ENCODE measurements at places on chromosomes 3 and 15.

DNA sequence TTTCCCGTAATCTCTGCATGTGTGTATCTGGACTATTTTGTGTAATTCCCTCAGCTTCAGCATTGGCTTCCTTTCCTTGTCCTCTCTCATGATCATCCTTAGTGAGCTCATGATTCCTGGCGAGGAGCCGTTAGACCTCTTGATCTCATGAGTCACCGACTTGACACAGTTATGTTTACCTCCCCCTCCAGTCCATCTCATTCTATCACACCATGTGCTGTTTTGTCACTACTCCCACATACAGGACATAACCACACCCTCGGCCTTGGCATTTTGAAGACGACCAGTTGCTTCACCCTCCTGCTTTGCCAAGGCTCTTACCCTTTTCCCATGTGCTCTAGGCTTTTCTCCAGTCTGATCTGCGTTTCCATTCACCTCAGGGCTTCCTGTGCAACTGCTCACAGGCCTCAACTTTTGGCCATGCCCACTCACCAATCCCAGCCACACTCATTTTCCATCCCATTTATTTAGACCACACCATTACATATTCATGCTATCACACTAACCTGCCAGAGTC is 41.5 kb downstream of the CP start:
- no peak for DNase-seq

GRCh38 chr3:139770577-139770976 is 92.8 kb upstream of the NMNAT3 start:
- DNase-seq: no peak

- no peak for DNase-seq
Observed at GRCh38 chr3:138642226-138642926, 33.8 kb downstream of the FAIM start.

DNA sequence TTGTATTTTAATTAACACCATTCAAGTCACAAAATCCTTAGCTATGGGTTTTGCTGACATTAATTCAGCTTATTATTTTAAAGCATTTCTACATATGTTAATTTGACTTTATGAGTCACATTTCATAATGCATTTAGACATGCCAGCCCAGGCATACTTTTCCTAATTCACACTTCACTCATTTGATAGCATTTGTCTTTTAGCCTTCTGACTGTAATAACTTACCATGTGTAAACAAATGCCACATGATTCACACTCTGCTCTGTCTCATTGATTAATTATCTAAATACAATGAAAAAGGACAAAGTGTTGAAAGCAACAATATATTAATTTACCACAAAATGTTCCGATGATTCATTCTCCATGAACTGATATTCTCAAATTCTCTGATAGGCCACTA is 927.8 kb upstream of the EPHA6 start:
- DNase-seq: no peak

- DNase-seq: no peak
Observed at GRCh38 chr3:128321418-128321817, 145.3 kb downstream of the DNAJB8 start.

- no peak for DNase-seq
Observed at GRCh38 chr3:149018247-149018646, 26.9 kb downstream of the GYG1 start.

DNA sequence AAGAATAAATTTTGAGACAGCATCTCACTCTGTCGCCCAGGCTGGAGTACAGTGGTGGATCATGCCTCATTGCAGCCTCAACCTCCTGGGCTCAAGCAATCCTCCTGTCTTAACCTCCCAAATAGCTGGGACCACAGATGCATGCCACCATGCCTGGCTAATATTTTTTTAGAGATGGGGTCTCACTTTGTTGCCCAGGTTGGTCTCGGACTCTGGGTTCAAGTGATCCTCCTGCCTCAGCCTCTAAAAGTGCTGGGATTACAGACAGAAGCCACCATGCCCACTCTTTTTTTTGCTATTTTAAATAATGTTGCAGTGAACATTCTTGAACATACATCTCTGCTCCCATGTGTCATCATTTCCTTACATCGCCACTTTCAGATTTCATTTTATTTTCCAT is 6.8 kb upstream of the SLC51B start:
- DNase-seq: no peak

DNA sequence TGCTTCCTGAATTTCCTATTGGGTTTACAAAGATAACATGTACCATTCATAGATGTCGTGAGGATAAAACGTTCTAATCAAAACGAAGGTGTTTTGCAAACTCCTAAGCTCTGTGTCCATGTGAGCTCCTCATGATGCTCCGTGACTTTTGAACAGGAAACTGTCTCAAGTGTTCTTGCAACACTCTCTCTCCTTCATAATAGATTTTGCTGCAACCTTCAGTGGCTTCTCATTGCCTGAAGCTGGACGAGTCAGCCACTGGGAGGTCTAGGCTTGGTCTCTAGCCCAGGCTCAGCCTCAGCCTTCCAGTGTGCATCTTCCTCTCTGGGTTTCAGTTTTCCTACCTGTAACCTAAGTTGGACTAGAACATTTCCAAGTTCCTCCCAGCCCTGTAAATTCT is 18.7 kb upstream of the BCL2A1 start:
- no peak for DNase-seq

DNA sequence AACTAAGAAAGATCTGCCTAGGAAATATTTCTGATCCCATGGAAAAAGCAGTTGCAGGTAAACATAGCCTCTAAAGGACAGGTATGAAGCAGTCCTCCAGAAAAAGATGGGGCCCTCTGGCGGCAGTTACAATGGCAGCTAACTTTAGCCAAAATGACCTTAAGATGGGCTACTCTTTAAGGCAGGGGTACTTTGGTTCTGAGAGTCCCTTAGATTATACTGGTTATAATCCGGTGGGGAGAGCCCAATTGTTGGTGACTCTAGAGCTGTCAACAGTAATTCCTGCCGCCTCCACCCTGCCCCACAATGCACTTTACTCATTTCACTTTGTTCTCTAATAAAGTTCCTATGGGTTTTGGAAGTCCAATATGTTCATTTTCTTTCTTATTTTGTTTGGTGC is 412.8 kb upstream of the WNT5A start:
- DNase-seq: no peak

DNA sequence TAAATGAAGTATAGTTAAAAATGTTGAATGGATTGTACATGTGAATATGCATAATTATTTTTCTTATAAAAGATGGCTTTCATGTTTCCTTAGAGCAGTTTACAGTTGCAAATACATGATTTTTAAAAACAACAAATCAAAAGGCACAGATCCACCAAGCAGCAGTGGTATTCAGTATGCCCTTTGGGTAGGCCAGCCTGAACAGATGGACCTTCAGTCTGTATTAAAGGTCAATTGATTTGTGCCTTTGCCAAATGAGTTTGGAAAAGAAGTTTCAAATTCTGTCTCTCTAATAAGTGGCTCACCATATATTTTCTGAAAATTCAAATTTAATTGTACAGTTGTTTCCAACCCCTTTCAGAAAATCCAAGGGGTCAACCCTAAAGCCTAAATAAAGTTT is 477.1 kb downstream of the NSUN3 start:
- no peak for DNase-seq

- no peak for DNase-seq
Observed at GRCh38 chr3:89957451-89957850, 850.0 kb downstream of the EPHA3 start.

DNA sequence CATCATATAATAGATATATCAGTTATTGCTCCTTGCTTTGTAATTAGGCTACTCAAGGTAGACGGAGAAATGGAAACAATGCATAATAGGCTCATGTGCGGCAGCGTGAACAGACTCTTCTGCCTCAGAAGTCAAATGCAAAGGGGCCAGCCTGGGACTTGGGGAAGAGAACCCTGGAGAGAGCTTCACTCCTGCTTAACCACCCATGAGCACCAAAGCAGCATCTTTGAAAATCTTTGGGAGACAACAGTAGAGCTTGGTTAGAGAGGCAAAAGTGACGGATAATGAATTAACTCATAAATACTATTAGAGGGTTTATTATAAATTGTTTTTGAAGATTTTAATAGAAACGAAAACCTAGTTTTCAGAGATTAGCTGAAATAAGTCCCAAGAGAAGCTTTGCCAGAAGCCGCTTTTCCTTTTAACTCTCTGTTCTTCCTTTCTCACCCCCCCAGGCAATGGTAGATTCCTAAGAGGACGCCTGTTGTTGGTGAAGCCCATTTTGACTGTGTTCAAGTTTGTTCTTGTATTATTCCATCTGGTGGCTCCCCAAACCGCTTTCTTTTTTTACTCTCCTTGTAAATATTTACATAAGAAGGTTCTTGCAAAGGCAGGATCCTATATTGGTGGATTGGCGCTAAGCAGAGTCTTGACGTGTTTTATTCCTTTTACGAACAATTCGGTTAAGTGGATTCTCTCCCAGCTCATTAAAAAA is 196.0 kb upstream of the TPRG1 start:
- DNase-seq: peak; percentile 95

DNA sequence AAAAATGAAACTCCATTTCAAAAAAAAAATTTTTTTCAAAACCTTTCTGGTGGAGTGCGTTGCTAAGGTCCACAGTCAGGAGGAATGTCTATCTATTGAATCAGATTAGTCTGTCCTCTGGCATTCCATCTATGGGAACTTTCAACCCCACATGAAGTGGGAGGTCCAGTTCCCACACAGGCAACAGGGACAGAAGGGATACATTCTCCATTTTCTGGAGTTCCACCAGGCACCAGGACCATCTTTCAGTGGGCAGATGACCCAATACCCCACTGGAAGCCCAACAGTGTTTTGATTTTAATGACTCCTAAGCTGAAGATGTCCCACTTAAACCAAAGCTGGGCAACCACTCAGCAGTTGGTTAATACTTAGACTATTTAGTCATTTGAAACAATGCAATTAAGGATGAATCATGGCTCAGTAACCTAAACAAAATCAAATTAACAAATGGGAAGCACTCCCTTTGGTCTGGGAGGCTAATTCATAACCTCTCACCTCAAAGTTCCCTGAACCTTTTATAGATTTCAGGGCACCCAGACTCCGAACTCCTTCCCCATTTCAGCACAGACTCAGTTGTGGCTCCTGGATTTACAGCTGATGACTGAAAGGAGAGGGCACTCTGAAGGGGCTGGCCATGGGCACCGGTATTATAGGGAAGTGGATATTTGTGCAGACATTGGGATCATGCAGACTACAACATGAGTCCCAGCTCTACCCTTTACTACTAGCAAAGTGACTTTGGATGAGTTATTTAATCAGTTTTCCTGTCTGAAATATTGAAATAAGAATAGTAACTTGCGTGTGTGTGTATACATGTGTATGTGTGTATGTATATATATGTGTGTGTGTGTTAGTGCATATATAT is 264.3 kb upstream of the LRTM1 start:
- DNase-seq: no peak

DNA sequence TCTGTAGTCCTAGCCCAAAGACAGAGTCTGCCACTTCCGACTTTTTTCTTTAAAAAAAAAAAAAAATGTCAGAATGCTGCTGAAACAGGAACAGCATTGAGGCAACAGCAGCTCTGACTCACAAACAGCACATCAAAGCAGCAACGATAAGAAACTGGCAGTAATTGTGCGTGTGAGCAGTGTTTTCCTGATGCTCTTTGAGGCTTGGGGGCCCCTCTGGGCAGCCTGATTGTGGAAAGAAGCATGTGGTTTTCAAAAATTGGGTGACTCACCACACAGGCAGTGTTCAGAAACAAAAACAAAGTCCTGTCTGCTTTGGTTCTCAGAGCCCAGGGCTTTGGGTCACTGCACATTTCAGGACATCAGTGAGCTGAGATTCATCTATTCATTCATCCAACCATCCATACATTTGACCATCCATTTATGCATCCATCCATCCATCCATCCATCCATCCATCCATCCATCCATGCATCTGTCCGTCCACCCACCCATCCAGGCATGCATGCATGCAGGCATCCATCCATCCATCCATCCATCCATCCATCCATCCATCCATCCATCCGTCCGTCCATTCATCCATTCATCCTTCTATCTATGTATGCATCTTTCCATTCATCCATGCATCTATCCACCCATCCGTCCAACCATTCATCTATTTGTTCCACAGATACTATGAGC is 308.4 kb downstream of the RPLP1 start:
- no peak for DNase-seq

DNA sequence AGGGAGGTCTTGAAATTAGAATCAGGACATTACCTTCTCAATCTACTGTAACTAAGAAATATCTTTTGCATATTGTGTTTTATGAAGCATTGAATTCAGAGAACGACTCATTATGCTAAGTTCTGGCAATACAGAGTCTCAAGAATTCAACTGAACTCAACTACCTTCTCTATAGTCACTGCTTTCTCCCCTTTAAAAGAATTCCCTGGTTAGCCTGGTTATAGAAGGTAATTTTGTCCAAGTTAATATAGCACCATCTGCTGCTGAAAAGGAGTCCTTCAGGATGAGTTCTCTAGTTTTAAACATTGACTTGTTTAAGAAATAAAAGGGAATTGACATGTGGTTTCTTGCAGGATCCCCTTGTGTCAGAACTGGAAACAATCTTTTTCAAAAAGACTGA is 60.2 kb downstream of the IL16 start:
- no peak for DNase-seq

DNA sequence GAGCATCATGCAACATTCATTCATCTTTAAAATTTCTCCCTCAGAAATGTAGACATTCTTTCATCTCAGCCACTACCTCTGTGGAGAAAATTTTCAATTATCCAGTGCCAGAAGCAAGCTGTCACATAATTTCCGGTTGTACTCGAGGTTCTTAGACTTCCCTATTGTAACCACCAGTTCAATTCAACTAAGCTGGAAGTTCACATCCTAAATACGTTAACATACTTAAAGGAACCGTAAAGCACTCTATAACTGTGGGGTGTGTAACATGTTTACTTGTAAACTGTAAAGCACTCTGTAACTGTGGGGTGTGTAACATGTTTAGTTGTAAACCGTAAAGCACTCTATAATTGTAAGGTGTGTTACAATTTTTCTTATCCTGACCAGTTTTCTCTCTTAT is 150.3 kb downstream of the PLCL2 start:
- no peak for DNase-seq

DNA sequence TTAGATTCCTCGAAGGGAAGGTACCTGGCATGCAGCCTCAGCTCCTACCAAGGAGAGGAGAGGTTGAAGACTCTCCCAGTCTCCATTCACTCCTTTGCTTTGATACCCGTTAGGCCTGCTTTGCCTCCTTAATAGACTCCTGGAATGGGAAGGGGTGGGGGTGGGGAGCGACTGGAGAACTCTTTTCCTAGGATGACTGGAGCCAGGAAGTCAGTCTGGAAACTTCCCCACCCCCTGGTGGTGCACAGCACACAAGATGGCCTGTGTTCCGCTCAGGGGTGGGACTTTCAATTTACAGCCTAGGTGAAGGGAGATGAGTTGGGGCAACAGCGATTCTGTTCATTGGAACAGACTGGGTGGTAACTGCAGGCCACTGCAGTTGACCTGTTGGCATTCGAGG is 21.4 kb upstream of the CELF6 start:
- DNase-seq: no peak

DNA sequence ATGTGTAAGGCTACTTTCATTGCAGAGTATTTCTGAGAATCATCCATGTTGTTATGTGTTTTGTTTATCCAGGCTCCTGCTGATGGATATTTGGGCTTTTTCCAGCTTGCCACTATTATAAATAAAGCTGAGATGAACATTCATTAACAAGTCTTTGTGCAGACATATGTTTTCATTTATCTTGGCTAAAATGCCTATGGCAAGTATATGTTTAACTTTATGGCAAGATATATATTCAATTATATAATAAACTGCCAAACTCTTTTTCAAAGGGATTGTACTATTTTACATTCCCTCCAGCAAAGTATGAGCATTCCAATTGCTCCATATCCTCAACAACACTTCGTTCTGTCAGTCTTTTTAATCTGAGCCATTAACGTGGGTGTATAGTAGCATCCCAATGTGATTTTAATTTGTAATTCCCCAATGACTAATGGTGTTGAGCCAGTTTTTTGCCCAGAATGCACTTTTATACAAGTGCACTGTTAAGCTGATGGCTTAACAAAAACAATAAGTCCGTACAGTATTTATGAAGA is 452.4 kb downstream of the SHQ1 start:
- no peak for DNase-seq

Data from NCI-H1436 treated with DMSO at 0.1 percent for 48 hours (cell line).